ENCODE measurements at places on chromosomes 7 and 10. TPM values are rescaled to one million over a fixed set of nuclear protein-coding genes. Genes with fewer than 3 reads are reported as not detected.
A peak's percentile ranks its signal among the peaks of the same experiment; 100 is the strongest.

SMKR1 gene
- 4.0 TPM for total RNA-seq

STEAP2 gene
- total RNA-seq = not detected

NFE2L3 gene
- total RNA-seq = 18.5 TPM

SUGCT gene
- total RNA-seq = 1.6 TPM

RAPGEF5 gene
- total RNA-seq = 0.46 TPM

GPR37 gene
- total RNA-seq = not detected

SHTN1 gene
- 0.31 TPM for total RNA-seq

PHKG1 gene
- total RNA-seq = 2.6 TPM

DNA sequence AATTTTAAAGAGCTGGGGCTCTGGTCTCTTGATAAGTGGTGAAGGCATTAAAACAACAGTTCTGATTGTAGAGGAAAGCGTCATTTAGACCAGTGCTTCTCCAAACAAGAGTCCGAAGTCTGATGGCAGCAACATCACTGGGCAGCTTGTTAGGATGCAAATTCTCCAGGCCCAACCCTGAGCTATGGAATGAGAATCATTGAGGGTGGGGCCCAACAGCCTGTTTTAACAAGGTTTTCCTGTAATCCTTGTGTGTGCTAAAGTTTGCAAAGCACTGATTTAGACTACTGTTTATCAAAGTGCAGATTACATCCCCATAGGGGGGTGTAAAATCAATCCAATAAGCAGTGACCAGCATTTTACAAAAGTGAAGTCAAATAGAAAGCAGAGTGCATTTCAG lies 2.6 kb upstream of the ZNRF2 start:
- DNase-seq = no peak
- no peaks in the 10 kb centered on the region for H3K27me3 ChIP-seq
- H3K27ac ChIP-seq = no peak overlapping the region
- peaks cover 5% of the 10 kb centered on the region for H3K36me3 ChIP-seq

DNA sequence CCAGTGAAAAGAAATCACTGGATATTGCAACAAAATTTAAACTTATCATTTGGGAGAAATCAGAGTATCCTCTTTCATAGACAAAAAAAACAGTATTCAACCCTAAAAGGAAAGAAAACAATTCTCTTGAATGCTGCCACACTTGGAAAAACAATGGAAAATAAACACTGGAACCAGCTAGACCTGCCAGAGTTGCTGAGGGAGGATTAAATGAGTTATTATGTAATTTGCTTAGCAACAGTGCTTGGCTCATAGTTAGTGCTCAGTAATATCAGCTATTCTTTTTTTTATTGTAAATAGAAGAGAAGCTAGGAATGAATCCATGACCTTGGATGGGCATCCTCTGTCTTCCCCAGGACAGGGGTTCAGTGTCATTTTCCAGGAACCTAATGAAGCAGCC lies 11.0 kb upstream of the ZNF273 start:
- peaks cover 34% of the 10 kb centered on the region for H3K27me3 ChIP-seq
- DNase-seq = no peak
- H3K36me3 ChIP-seq = no peaks in the 10 kb centered on the region
- H3K4me3 ChIP-seq = no peak overlapping the region
- peaks cover 10% of the 10 kb centered on the region for H3K4me1 ChIP-seq
- no peak overlapping the region for H3K27ac ChIP-seq

DNA sequence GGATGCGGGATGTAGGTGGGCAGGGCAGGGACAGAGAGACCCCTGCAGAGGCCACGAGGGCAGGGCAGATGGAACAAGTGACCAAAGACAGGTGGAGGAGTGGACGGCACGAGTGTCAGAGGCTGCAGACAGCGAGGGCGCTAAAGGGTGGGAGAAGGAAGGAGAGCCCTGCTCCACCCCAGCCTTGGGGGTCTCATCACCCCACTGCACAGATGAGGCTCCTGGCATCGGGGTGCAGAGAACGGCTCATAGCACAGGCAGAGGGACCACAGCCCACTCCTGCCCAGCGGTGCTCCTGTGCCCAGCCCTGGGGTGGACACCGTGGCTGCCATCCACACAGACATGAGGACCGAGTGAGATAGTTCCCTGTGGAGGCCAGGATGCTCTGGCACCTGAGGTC lies 2.2 kb upstream of the LAT2 start:
- peaks cover 6% of the 10 kb centered on the region for H3K27me3 ChIP-seq
- no peak overlapping the region for H3K27ac ChIP-seq
- no peaks in the 10 kb centered on the region for H3K36me3 ChIP-seq
- H3K4me1 ChIP-seq = peaks cover 26% of the 10 kb centered on the region

DNA sequence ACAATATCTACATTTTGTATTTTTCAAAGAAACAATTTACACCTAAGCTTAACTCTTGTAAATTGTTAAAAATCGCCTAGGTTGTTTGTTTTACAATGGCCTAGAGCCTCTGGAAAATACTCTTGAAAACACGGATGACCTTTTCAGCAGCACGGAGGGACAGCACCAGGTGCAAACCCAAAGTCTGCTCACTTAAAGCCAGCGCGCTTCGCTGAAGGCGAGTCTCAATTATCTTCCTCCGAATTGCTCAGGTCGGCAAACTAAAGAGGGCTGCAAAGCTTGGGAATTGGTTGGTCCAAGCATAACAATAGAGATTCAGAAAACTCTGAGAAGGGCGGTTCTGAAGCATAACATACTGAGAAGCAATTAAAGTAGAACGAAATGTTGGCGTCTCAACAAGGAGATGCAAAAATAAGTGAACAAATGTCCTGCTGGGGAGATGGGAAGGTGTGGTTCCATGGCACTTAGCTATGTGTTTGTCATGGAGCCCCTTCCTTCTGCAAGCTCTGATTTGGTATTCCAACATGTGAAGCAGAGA lies 139.9 kb upstream of the PITRM1 start:
- H3K27ac ChIP-seq = no peak overlapping the region
- H3K27me3 ChIP-seq = peaks cover 57% of the 10 kb centered on the region
- H3K4me1 ChIP-seq = peaks cover 5% of the 10 kb centered on the region
- no peak overlapping the region for H3K4me3 ChIP-seq
- no peaks in the 10 kb centered on the region for H3K36me3 ChIP-seq
- no peak for DNase-seq

- H3K27me3 ChIP-seq = no peaks in the 10 kb centered on the region
- no peaks in the 10 kb centered on the region for H3K4me1 ChIP-seq
- H3K27ac ChIP-seq = no peak overlapping the region
- no peak overlapping the region for H3K4me3 ChIP-seq
- H3K36me3 ChIP-seq = no peaks in the 10 kb centered on the region
These were observed 150.0 kb downstream of the ZNF33B start for GRCh38 chr10:42488416-42488815.

- peaks cover 19% of the 10 kb centered on the region for H3K4me1 ChIP-seq
- no peak overlapping the region for H3K4me3 ChIP-seq
- peaks cover 4% of the 10 kb centered on the region for H3K36me3 ChIP-seq
- H3K27me3 ChIP-seq = no peaks in the 10 kb centered on the region
- DNase-seq = no peak
These were observed 88.8 kb downstream of the FOXL3 start for GRCh38 chr7:378551-379455.

GRCh38 chr7:10085231-10085630 lies 888.4 kb upstream of the PHF14 start:
- H3K4me1 ChIP-seq = no peaks in the 10 kb centered on the region
- H3K27ac ChIP-seq = no peak overlapping the region
- DNase-seq = no peak
- H3K36me3 ChIP-seq = no peaks in the 10 kb centered on the region

- no peaks in the 10 kb centered on the region for H3K36me3 ChIP-seq
- H3K4me1 ChIP-seq = no peaks in the 10 kb centered on the region
- no peak overlapping the region for H3K27ac ChIP-seq
These were observed 65.3 kb downstream of the NPY start for GRCh38 chr7:24349339-24349738.

DNA sequence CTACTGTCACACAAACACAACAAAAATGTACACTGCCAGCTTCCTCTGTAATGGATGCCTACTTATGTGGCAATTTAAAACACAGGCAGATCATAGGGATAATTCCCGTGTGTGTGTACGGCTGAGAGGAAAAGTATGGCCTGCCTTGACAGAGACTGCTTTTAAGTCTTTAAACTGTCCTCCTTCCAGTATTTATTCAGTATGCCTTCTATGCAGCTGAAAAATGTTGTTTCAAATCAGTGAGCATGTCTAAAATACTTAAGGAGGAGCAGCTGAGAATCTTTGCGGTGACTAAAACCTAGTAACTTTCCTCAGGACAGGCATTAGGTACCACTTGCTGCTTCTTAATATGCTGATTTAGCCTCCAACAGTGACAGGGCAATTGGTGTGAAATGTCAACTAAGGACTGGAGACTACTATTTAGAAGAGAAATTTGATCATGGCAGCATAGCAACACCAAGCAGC lies 126.3 kb downstream of the CACNA2D1 start:
- no peak for DNase-seq
- H3K27me3 ChIP-seq = no peaks in the 10 kb centered on the region
- H3K36me3 ChIP-seq = no peaks in the 10 kb centered on the region
- no peaks in the 10 kb centered on the region for H3K4me1 ChIP-seq
- H3K4me3 ChIP-seq = no peak overlapping the region
- H3K27ac ChIP-seq = no peak overlapping the region

DNA sequence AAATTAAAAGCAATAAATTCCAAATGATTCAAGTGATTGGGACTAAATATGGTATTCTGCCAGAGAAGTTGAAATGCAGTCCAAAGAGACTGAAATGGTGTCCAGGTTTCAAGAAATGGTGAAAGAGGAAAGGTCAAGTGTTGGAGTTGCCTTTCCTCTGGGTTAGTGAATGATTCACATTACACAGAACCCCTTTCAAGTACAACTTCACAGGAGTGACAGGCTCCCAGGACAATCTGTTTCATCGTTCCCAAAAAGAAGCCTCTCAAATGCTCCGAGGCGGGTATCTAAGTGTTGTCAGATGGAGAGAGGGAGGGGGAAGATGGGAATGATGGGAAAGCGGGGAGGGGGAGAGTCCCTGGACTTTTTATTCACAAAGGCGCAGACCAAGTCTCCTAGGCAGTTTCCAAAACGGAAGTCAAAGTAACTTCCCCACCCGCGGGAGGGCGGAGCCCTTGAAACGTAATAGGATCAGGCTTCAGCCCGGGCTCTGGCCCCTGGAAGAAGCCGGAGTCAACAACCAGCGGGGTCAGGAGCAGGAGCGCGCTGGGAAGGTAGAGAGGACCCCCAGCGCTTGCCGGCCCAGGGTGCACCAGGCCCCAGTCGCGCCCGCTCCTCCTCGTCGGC lies 754 bp downstream of the SLC25A13 start:
- peak overlapping the region; percentile 96 for H3K4me3 ChIP-seq
- peak overlapping the region; percentile 94 for H3K27ac ChIP-seq
- peaks cover 5% of the 10 kb centered on the region for H3K27me3 ChIP-seq
- no peaks in the 10 kb centered on the region for H3K36me3 ChIP-seq

DNA sequence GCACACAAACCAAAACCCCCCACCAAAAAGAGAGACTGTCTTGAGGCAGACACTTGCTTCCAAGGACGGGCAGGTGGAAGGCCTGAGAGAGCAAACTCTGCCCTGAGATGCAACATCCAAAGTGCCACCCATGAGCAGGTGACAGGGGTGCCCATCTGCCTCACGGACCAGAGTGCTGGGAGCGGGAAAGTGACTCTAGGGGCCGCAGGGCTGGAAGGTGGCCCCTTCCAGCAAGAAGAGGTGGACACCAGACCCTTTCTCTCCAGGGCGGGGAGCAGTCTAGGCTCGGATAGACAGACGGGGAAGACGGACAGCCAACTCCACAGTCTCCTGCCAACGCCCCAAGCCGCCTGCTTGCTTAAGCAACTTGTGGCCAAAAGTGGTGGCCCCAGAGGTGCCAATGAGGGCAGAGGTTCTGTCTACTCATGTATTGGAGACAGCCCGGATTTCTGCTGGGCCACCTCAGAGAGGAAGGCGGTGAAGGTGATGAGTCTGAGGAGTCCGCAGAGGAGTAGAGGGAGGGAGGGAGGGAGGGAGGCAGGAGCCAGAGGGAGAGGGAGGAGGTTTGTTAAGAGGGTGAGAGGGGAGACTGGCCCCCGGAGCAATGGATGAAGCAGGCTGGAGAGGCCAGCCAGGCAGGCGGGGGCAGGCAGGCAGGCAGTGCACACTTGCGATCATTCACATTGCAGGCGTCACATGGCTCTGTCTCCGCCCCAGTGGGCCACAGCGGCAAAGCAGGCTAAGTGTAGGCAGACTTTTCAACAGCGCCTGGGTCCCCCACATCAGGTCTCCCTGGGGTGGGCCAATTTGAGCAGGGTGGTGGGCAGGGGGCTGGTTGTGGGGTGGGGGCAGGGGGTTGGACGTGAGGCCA lies 65.6 kb downstream of the SLC29A4 start:
- peaks cover 16% of the 10 kb centered on the region for H3K36me3 ChIP-seq
- H3K4me3 ChIP-seq = no peak overlapping the region
- no peaks in the 10 kb centered on the region for H3K27me3 ChIP-seq
- no peaks in the 10 kb centered on the region for H3K4me1 ChIP-seq

- DNase-seq = no peak
- H3K4me3 ChIP-seq = no peak overlapping the region
- H3K27me3 ChIP-seq = no peaks in the 10 kb centered on the region
- no peaks in the 10 kb centered on the region for H3K4me1 ChIP-seq
These were observed 15.2 kb downstream of the SLC13A4 start for GRCh38 chr7:135712796-135713195.

GRCh38 chr7:69843653-69844052 lies 245.4 kb downstream of the AUTS2 start:
- peaks cover 42% of the 10 kb centered on the region for H3K27me3 ChIP-seq
- H3K4me3 ChIP-seq = no peak overlapping the region
- no peaks in the 10 kb centered on the region for H3K36me3 ChIP-seq
- H3K27ac ChIP-seq = no peak overlapping the region
- no peaks in the 10 kb centered on the region for H3K4me1 ChIP-seq

DNA sequence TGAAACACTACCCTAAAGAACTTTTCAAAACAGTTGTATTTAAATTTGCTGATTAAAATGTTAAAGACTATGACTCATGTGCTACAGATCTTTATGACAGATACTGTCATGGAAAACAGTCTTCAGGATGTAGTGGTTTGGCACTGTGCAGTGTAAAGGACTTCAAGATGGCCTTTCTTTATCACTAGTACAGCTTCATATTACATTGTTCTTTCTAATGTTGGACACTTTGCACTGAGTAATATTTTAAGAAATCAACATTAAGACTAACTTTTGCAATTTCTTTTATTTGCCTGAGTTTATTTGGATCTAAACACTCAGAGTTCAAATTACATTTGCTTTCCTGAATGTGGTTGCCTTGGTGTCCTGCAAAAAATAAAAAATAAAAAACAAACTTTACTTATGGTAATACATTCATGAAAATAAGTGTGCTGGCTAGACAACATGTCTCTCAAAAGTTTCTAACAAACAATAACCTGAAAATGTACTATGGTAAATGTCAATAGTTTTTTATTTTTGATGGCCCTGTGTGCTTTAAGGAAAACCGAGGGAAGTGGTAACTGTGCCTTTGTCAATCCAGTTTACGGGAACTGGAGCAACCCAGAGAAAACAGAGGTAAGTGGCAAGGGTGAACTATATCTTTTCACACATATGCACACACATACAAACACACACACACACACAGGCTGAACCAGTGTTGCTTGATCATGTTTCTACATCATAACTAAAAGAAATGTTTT lies 85.9 kb upstream of the PLXDC2 start:
- H3K27me3 ChIP-seq = no peaks in the 10 kb centered on the region
- no peak for DNase-seq
- H3K27ac ChIP-seq = no peak overlapping the region
- no peaks in the 10 kb centered on the region for H3K36me3 ChIP-seq
- no peaks in the 10 kb centered on the region for H3K4me1 ChIP-seq

Data from activated T-cell treated with anti-CD3 and anti-CD28 coated beads, Interleukin-2, amount 50 U/mL, for 72 hours (primary cell).